ENCODE measurements at places on chromosomes 2 and 18. TPM values are rescaled to one million over a fixed set of nuclear protein-coding genes. Genes with fewer than 3 reads are reported as not detected.

- no peak for DNase-seq
Observed at GRCh38 chr18:3458952-3459853, 9.2 kb downstream of the TGIF1 start.

DNA sequence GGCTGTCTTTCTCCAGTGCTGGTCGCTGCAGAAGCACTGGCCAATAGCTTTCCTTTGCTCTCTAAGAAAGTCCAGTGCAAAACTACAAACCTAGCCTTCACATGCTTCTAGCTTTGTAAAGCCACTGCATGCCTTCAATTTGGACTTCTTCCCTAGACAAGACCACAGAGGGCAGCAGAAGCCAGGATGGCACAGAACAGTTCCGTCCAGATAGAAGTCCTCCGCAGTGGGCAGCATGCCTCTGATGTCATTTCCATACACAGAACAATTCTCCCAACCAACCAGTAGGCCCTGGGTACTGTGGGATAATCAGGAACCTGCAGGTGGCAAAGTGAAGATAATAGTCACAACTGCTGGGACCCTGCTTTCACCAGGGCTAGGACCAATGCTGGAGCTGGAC, 3.3 kb downstream of the ST6GAL2 start:
- no peak for DNase-seq

GRCh38 chr2:105405291-105405690, 6.4 kb upstream of the FHL2 start:
- no peak for DNase-seq

Gene SPHKAP
- total RNA-seq, result not detected

Gene FOXD4L1
- total RNA-seq, result not detected

Gene EFEMP1
- 139 TPM for total RNA-seq

Measured in sciatic nerve (tissue), 2 donors.